Stimulated activated CD4-positive, alpha-beta T cell treated with anti-CD3 and anti-CD28 coated beads, TNF-alpha, amount 100 ng/mL, for 1 hour (primary cell): ENCODE measurements at places on chromosomes 1 and 21.

DNA sequence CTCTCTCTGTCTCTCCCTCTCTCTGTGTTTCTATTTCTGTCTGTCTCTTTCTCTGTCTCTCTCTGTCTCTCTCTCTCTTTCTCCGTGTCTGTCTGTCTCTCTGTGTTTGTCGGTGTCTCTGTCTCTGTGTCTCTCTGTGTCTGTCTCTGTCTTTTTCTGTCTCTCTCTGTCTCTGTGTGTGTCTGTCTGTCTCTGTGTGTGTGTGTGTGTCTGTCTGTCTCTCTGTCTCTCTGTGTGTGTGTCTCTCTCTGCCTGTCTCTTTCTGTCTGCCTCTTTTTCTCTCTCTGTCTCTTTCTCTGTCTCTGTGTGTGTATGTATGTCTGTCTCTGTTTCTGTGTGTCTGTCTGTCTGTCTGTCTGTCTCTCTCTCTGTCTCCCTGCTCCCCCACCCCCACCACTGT is 31.7 kb upstream of the ZC3H12A start:
- no peak for DNase-seq

GRCh38 chr1:111253876-111254275 is 26.4 kb downstream of the CHI3L2 start:
- DNase-seq = no peak

GRCh38 chr1:191970116-191970515 is 188.1 kb upstream of the RGS18 start:
- no peak for DNase-seq

DNA sequence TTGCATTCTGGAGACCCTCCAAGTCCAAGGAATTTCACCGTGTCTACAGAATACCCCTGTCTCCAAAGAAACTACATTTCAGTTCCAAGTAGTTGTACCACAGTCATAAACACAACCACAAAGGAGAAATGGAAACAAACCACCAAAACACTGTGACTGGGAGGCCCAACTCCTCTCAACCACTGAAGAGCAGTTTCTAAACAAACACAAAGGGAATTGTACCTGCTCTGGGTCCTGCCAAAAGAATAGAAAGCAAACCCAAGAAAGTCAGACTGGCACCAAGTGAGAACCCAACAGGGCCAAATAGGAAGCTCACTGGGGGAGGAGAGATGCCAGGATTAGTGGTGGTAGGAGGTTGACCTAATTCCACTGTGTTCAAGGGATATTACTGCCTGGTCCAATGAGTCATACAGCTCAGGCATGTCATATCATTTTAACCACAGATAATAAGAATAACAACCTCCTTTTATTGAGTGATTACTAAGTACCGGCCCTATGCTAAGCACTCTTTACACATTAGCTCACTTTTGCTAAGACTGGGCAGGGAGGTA is 123.9 kb upstream of the PPP2R5A start:
- DNase-seq = no peak

- no peak for DNase-seq
Measured at GRCh38 chr1:5221451-5221850, 567.0 kb downstream of the AJAP1 start.

DNA sequence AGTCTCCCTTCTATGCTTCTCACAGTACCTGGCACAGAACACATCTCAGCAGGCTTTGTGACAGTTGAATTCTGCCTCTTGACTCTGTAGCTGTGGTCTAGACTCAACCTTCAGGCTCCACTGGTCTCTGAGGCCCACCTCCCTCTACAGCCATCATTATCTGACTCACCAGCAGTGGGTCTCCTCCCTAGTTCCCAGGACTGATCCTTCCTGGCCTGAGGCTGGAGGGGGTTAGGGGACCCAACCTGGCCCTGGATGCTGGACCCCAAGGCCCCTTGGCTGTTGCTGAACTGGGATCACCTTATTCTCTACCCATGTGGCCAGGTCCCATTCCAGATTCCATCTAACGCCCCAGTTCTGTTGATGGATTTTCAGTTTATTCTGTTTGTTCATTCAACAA is 43.1 kb upstream of the FOXO6 start:
- no peak for DNase-seq

GRCh38 chr1:44596511-44596910 is 77.8 kb downstream of the TMEM53 start:
- DNase-seq = no peak
